ENCODE measurements at places on chromosomes 16 and 17. TPM values are rescaled to one million over a fixed set of nuclear protein-coding genes. Genes with fewer than 3 reads are reported as not detected.

- no peak for DNase-seq
Measured at GRCh38 chr16:17222871-17223401, 247.8 kb downstream of the XYLT1 start.

GRCh38 chr16:85579923-85580580 is 33.1 kb upstream of the GSE1 start:
- DNase-seq, result no peak

Gene OR2C1
- not detected for total RNA-seq

Gene TMIGD1
- not detected for total RNA-seq

GRCh38 chr17:27578718-27579085 is 52.3 kb upstream of the LGALS9 start:
- peak; percentile 52 for DNase-seq

GRCh38 chr17:66755101-66755943 is 79.6 kb upstream of the CACNG5 start:
- no peak for DNase-seq

GRCh38 chr17:82127315-82127595 is 29.2 kb upstream of the FASN start:
- no peak for DNase-seq

DNA sequence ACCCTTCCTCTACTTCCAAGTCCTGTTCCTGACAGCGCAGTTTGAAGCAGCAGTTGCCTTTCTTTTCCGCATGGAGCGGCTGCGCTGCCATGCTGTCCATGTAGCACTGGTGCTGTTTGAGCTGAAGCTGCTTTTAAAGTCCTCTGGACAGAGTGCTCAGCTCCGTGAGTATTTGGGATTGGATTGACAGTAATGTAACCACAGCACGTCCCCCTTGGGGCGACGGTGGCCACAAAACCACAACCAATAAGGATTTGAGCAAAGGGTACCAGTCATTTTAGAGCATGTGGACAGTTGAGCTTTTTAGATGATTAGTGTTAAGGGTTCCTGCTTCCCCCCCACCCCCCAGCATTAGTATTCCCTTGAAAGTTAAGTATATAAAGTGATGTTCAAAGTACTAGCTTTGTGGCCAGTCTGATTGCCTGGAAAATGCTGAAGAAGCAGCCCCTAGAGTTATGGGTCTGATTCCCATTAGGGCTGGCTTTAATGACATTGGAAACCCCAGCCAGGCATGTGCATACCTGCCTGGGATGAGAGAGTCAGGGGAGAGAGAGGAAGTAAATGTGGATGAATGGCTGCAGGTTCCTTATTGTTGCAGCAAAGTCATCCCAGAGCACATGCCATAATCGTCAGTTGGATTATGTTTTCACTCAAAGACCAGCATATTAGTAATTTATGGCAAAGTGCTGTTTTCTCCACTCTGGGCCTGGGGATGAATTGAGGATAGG is 31.6 kb upstream of the SLC12A3 start:
- no peak for DNase-seq

Gene SEZ6L2
- total RNA-seq, result 59.0 TPM

- no peak for DNase-seq
Measured at GRCh38 chr17:68522266-68522665, 10.0 kb downstream of the PRKAR1A start.

Gene MT1M
- 0.80 TPM for total RNA-seq

- peak; percentile 47 for DNase-seq
Measured at GRCh38 chr17:12180644-12181261, 160.1 kb downstream of the MAP2K4 start.

DNA sequence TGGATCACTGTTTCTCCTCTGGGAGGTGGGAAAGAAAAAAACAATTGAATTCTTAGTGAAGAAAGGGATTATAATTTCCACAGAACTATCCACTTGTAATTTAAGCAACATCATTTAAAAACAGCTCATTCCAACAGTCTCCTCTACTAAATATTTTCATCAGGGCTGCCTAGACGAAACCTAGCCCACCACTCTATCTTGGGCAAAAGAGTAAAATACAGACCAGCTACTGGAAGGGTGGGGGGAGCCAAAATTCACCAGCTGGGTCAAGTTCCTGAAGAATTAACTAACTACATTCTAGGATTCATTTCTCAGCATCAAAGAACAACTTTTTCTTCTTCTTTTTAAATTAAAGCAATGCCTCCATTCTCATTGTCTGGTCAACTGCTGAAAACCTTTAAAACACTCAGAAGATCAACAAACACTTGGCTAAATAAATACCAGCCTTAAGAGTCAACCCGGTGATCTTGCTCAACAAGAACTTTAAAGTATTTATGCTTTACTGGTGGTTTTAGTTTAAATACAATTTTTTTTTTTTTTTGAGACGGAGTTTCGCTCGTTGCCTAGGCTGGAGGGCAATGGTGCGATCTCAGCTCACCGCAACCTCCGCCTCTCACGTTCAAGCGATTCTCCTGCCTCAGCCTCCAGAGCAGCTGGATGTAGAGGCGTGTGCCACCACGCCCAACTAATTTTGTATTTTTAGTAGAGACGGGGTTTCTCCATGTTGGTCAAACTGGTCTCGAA is 25.2 kb downstream of the KANSL1 start:
- no peak for DNase-seq

- no peak for DNase-seq
Measured at GRCh38 chr17:49190932-49191331, 19.4 kb downstream of the GNGT2 start.

Gene MLYCD
- total RNA-seq, result 2.2 TPM

All from H7 (cell line).